ENCODE measurements at places on chromosomes 6 and 20.

- peak; percentile 91 for DNase-seq
Observed at GRCh38 chr20:2137552-2138201, 36.0 kb downstream of the STK35 start.

GRCh38 chr6:57421503-57421902 lies 104.1 kb downstream of the PRIM2 start:
- DNase-seq: peak; percentile 5

DNA sequence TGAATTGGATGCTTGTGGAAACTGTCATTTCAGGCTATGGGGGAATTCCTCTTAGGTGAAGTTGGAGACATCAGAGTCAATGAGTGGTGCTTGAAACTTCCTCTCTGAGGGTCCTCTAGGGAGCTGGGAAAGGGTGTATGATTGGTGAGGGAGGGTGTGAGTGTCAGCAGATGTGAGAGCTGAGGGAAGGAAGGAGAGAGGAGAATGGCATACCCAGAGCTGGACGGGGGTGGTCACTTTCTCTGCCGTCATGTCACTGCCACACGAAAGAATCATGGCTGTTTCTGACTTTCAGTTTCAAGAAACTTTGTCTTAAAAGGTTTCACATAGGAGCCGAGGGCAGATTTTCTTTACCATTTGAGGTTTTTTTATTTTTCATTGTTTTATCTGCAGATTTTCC lies 50.3 kb downstream of the DEK start:
- no peak for DNase-seq

- no peak for DNase-seq
Observed at GRCh38 chr6:84521511-84521910, 242.9 kb downstream of the TBX18 start.

GRCh38 chr6:27275025-27275956 lies 27.8 kb downstream of the PRSS16 start:
- DNase-seq: peak; percentile 78

GRCh38 chr20:21901470-21902275 lies 196.2 kb downstream of the PAX1 start:
- DNase-seq: no peak

DNA sequence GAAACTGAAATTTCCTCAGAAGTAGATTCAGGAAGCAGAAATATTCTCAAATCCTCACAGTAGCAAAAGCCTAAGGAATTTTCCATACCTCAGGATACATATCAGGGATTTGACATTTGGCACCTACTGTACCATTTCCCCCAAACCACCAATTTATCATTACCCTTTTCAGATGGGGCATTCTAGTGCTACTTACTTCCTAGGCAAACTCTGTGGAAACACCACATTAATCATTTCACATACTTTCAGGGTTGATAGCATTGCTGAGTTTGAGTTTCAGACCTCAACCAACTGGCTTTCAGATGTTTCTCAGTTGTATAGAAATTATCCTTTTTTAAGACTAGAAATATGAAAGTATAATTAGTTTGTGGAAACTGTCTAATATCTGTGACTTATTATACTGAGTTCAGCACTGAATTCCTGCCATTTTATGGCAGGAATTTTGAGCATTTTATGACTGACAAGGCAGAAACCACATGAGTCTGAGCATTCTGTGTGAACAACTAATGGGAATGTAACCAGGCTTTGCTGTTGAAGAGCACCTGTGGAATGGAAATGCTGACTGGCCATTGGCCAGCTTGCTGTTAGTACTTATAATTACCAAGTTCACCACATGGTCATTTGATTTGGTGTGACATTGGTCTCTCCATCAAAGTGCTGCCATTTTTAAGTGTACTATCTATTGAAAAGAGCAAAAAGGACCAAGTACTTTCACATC lies 35.1 kb upstream of the IRAK1BP1 start:
- DNase-seq: no peak

- peak; percentile 89 for DNase-seq
Observed at GRCh38 chr20:641516-641875, 11.5 kb downstream of the SRXN1 start.

GRCh38 chr6:108468346-108468745 lies 92.4 kb upstream of the FOXO3 start:
- no peak for DNase-seq

DNA sequence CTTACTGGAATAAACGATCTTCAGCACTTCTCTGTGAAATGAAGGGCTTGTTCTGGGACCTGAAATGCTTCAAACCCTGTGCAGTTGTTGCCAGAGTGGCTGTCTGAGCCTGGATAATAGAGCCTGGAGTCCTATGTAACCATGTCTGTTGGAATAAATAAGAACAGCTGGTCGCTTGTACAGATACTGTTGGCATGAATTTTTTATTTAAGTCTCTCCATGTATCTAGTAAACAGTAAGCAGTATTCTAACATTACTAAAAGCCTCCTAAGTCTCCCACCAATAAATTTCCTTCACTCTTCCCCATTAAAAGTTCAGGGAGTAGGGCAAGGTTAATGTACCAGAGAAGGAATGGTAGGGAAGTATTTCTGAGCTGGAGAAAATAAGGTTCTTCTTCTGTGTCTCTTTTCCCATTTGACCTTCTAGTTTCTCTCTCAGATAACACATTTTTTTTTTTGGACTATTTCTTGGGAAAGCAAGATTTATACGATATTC lies 227.5 kb downstream of the PRL start:
- no peak for DNase-seq

DNA sequence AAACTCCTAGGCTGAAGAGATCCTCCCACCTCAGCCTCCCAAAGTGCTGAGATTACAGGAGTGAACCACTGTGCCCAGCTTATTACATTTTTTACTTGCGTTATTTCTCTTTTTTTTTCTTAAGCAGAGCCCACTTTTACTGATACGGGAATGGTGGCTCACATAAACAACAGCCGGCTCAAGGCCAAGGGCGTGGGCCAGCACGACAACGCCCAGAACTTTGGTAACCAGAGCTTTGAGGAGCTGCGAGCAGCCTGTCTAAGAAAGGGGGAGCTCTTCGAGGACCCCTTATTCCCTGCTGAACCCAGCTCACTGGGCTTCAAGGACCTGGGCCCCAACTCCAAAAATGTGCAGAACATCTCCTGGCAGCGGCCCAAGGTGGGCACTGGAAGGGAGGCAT lies 10.5 kb downstream of the CAPN11 start:
- DNase-seq: no peak

- no peak for DNase-seq
Observed at GRCh38 chr20:19129306-19129705, 83.1 kb upstream of the SLC24A3 start.

DNA sequence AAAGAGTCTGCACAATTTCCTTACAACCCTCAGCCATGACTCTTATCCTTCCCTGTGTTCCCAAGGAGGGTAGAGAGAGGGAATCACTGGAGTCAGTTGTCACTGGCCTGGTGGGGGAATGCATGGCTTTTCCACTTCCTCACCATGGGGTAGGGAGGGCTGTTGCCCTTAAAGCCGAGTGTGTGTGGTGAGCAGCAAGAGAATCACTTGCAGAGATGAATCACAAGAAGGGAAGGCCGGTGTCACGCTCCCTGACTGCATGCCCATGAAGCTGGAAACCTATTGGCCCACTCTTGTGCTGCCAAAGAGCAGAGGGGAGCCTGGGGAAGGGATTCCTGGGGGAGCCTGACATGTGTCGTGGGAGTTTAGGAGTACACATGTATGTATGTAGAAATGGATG lies 18.1 kb upstream of the BMP6 start:
- DNase-seq: peak; percentile 42

GRCh38 chr20:57803508-57804005 lies 93.7 kb upstream of the PMEPA1 start:
- peak; percentile 43 for DNase-seq

- DNase-seq: peak; percentile 87
Observed at GRCh38 chr6:150169609-150170008, 26.8 kb downstream of the PPP1R14C start.

DNA sequence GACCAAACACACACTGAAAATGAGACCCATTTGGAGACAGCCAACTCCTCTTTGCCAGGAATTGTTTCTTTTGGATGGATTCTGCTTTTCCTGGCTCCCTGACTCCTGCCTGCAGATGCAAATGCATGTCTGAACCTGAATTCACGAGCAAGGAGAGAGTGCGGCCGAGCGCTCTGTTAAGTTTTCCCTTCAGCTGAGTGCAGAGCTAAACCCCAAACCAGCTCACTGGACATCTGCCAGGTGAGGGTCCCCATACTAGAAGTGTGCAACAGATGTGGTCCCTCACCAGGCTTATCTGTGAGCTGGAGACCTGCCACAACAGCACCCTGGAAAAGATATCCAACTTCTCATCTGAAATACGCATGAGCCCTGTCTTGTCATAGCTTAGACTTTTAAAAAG lies 59.0 kb downstream of the CD164 start:
- DNase-seq: no peak

DNA sequence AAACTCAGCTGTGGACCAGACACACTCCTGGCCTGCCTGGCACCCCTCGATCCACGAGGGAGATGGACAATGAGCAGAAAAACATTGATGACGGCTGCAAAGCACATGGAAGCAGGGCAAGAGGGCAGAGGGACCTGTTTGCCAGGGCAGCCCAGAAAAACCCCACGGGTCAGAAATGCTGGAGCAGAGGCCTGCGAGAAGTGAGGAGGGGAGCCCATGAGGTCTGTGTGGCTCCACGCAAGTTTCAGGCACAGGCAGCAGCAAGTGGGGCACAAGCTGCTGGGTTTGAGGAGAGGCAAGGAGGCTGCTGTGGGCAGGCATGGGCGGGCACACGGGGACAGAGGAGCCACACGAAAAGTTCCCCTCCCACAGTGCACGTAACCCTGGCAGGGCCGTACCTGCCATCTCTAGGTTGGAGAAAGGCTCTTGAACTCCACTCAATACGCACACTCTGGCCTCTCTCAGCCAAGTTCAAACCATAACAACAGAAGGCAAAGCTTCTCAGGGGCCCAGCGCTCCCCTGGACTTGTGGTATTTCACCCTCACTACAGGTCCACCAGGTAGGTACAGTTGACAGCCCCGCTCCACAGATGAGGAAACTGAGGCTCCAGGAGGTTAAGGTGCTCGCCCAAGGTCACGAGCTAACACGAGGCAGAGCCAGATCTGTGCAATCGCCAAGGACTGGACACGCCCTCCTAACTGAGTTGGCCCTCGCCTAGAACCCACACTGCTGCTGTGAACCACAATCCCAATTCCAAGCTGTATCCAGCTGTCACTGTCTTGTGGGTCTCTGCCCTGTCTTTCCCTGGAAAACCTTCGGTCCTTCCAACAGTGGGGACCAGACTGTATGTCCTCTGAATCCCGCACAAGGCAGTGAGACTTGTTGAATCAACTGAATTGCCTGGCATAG lies 108.2 kb downstream of the NOL4L start:
- DNase-seq: peak; percentile 76

DNA sequence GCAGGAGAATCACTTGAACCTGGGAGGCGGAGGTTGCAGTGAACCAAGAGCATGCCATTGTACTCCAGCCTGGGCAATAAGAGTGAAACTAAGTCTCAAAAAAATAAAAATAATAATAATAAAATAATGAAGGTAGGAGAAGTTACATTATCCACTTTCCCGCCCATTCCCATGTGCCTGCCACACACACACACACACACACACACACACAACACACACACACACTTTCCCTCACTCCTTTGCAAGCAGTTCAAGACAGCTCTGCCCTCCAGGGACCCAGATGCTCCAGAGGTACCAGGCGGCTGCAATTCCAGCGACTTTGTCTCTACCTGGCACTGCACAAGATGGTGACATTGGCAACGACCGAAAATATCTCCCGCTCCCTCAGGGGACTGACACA lies 224.8 kb upstream of the JARID2 start:
- no peak for DNase-seq

DNA sequence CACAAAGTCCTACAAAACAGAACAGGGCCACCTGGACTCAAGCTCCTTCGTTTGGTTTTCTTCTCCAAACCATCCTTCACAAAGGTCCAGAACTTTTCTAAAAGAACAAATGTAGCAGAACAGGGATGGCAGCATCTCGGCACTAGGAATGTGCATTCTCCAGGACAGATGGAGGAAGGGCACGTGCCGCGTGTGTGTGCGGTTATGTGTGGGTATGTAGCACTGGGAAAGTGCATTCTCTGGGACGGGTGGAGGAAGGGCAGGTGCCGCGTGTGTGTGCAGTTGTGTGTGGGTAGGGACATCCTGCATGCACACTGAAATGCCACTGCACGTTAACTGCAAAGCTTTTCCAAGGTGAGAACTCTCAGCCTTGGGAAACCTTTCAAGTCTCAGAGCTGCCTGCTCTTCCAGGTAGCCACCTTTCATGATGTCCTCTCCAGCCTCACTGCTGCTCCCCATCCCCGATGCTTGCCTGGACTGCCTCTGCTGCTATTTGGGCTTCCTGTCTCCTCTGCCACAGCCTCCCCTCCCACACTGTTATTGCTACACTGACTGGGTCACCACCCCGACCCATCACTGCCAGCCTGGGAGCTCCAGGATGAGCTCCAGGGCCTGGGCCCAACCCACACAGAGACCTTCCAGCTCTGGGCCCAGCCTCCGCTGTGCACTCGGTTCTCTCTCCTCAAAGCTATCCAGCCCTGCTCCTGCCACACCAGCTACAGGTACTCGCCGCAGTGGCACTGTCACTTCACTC lies 47.6 kb downstream of the EZR start:
- peak; percentile 71 for DNase-seq

- DNase-seq: peak; percentile 92
Observed at GRCh38 chr20:32155017-32155981, 45.8 kb downstream of the TM9SF4 start.

DNA sequence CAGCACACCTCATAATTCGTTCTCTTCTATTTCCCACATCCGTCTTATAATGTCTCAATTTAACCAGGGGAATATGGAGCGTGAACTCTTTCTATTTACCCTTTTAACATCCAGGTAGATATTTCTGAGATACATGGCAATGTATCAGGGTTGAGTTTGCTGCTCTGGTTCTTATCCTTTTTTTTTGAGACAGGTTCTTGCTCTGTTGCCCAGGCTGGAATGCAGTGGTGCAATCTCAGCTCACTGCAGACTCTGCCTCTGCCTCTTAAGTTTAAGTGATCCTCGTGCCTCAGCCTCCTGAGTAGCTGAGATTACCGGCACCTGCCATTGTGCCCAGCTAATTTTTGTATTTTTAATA lies 36.5 kb downstream of the KLHL31 start:
- no peak for DNase-seq

DNA sequence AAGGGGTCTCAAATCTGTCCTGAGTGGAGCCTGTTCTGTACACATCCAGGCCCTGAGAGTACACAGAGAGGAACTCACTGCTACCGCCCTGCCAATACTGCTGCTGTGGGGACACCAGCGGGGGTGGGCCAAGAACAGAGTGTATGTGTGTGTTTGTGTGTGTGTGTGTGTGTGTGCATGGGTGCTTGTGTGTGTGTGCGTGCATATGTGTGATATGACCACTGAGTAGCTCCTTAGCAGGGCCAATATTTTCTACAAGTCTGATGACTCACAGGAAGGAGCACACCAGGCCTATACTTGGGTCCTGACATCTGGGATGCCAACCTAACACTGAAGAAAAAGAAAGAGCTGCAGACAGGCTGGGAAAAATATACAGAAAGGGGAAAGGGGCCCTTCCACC lies 1.4 kb downstream of the RAET1E start:
- peak; percentile 81 for DNase-seq

DNA sequence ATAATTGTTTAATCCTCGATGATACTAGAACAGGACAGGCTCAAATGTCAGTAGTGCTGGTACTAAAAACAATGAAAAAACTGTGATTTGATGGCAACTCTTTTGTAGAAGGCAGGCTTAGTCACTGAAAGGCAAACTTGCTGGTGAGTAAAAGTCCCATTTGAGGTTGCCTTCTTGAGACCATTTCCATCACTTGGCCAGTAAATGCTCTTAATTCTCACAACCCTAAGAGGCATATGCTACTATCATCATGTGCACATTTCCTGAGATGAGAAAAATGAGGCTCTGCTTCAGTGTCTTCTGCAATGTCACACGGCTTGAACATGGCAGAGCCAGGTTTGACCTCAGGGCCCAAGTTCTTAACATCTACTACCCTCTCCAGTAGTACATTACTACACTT lies 9.9 kb downstream of the AKIRIN2 start:
- no peak for DNase-seq

Data from osteoblast (primary cell).